Stimulated activated CD4-positive, alpha-beta T cell treated with anti-CD3 and anti-CD28 coated beads, Interleukin-4, amount 100 ng/mL, for 1 hour (primary cell): ENCODE measurements at places on chromosomes 13 and 19.
A peak's percentile ranks its signal among the peaks of the same experiment; 100 is the strongest.

- no peak for DNase-seq
Measured at GRCh38 chr19:1035998-1036621, 3.8 kb upstream of the ABCA7 start.

DNA sequence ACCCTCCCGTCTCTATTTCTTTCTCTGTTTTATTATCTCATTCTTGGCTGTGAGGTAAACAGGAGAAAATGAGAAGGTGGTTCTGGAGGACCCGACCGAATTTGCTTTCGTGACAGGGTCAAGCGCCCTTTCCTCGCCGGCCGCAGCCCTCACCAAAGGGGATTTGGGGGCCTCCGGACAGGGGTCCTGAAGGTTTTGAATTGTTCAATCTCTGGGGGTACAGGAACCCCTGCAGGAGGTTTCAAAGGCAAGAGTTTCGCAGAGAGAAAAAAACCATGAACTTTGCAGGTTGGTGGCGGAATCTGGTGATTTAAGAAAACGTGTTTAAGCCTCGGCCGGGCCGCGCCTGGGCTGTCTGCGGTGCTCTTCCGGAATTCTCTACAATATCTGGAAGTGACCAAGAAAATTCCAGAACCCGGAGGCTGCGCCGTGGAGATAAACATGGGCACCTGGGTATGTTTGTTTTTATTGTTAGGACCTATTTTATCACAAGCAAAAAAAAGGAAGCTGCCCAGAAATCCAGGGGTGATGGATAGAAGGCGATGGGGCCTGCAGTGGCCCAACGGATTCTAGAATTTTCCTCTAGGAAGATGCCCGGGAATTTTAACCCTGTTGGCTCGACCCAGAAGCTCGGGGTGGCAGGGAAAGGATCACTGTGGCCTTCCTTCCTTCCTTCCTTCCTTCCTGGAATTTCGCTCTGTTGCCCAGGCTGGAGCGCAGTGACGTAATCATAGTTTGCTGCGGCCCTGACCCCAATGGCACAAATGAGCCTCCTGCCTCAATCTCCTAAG lies 14.2 kb upstream of the PTBP1 start:
- no peak for DNase-seq

DNA sequence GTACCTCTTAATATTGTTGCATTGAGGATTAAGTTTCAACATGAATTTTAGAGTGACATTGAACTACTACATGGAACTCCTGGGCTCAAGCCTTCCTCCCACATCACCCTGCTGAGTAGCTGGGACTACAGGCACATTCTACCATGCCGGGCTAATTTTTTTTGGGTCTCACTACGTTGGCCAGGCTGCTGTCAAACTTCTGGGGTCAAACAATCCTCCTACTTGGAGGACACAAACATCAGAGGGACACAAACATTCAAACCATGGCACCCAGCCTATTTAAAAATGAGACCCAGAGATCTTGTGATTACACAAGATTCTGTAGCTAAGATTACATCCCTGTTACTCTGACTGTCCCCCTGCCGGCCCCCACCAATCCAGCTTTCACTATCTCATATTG lies 180.9 kb downstream of the KCNRG start:
- no peak for DNase-seq

DNA sequence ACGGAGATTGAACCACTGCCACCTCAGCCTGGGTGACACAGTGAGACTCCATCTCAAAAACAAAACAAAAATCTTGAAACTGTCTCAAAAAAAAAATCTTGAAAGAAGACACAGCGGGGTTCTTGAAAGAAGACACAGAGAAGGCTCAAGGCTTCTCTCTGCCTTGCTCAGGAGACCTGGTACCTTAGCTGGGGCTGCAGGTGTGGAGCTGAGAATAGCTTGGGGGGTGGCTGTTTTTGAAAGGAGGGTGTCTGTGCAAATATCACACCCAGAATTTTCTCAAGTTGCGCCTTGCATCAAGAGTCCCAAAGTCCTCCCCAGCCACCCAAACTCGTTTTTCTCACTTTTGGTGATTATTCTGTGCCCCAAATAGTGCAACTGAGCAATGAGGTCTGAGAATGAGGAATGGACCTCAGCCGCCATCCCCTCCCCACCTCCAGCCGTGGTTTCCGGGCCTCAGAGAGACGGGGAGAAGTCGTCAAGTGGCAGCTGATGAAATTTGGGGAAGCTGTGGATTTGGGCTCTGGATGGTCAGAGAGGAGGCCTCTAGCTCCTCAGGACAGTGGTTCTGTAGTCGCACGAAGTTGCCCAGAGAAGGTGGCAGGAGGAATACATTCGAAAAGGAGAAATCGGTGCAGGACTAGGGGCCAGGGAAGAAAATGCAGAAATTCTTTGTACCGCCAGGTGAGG lies 8.8 kb downstream of the S1PR2 start:
- DNase-seq = no peak

DNA sequence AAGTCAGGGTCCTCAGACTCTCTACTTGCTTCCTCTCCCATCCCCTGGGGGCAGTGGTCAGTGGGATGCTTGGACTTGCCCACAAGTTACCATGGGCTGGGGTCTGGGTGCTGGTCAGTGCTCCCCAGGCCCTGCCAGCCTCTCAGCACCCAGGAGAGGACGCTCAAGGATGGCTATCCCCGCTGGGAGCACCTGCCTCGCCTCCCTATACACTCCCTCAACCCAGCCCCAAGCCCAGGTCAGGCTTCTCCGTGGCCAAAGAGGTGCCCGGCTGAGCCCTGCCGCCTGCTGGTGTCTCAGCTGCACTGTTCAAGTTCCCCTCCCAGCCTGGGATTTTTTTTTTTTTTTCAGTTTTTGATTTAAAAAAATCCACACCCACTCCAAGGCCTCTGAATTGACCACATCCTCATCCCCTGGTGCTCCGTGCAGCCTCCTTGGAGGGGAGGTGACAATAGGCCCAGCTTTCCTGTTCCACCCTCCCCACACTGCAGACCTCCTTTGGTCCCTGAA lies 10.8 kb downstream of the F2RL3 start:
- no peak for DNase-seq

GRCh38 chr13:94129490-94129894 lies 350.0 kb downstream of the DCT start:
- DNase-seq = no peak

DNA sequence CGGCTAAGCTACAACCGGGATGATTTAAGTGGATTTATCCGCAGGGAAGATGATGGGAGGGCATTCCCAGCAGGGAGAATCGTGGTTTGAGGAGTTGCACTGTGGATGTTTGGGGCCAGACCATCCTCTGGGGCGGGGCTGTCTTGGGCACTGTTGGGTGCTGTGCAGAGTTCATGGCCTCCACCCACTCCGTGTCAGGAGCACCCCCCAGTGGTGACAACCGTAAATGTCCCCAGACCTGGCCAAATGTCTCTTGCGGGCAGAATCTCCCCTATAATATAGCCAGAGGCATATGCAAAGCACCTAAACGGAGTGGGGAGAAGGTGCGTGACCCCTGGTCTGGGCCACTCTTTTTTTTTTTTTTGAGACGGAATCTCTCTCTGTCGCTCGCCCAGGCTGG lies 40.2 kb downstream of the SMIM24 start:
- DNase-seq = peak; percentile 62

GRCh38 chr13:73870970-73871935 lies 263.0 kb downstream of the KLF12 start:
- DNase-seq = no peak

GRCh38 chr13:30338331-30338851 lies 31.0 kb upstream of the KATNAL1 start:
- no peak for DNase-seq

DNA sequence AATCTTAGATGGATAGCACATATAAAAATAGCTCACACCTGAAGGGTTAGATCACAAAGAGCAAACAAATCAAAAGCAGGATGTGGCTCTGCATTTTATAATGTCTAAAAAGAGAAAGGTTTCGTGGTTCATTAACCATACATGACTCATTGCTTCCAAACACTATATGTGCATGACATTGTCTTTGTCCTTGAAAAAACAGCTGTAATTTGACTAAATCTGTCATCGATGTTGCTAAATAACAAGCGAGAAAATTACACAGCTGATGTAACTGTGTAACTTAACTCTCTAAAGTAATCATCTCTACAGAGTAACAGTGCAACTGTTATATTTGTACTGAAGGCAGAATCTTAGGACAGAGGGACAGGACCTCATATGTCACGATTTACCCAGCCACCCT lies 383.1 kb upstream of the GPC6 start:
- no peak for DNase-seq

DNA sequence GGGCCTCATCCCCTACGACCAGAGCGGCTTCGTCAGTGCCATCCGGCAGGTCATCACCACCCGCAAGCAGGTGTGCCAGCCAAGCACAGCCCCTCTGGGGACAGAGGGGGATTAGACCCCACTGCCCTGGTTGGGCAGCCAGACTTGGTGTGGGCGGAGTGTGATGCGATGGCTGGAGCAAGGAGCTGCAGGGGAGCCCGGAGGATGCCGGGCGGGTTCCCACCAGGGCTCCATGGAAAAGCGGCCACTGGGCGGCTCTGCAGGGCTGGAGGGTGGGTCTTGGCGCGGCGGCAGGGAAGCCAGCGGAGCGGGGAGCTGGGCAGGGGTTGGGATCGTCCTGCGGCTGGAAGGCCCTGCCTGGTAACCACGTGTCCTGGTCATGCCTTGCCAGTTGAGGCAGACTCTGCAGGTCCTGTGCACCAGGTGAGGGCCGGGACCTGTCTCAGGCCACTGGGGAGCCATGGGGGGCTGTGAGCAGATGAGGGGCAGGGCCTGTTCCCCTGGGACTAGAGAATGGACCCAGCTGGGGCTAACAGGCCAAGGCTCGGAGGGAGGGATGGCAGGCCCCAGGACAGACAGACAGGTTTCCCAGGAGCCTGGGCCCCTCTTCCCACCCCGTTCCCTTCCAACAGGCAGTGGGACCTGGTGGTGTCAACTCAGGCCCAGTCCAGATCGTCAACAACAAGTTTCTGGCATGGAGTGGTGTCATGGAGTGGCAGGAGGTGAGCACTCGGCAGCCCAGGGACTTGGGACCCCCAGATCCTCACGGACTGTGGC lies 6.3 kb downstream of the PTOV1 start:
- no peak for DNase-seq

- no peak for DNase-seq
Measured at GRCh38 chr19:7845390-7846154, 15.6 kb downstream of the EVI5L start.

DNA sequence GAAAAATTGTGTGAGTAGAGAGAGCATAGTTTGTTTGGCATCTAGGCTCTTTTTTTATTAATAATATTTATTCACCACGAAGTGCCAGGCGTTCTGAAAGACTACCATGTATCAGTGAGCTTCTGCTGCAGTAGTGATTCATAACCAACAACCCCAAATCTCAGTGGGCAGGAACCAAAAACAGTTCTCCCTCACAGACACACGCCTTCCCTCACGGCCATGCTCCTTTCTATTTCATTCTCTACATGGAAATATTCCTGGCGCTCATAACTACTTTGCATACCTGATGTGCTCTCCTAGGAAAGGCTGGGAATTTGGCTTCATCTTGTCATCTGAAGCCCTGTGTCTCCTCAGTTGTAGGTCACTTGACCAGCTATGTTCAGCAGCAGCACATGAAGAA lies 26.6 kb upstream of the AMER2 start:
- no peak for DNase-seq

DNA sequence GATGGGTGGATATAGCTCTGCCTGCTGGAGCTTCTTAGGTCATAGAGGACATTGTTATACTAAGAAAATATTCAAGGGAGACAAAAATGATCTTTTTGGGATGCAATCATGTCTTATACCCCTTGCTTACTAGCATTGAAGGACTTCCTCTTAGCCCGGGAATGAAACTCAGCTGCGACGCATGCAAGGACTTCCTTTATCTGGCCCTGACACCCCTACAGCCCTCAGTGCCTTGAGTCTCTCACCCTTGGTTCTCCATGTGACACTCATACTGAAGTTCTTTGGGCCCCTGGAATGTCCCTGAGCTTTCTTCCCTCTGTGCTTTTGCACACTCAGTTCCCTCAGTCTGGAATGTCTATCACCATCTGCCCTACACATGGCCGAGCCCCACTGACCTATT lies 72.5 kb upstream of the MTIF3 start:
- no peak for DNase-seq

DNA sequence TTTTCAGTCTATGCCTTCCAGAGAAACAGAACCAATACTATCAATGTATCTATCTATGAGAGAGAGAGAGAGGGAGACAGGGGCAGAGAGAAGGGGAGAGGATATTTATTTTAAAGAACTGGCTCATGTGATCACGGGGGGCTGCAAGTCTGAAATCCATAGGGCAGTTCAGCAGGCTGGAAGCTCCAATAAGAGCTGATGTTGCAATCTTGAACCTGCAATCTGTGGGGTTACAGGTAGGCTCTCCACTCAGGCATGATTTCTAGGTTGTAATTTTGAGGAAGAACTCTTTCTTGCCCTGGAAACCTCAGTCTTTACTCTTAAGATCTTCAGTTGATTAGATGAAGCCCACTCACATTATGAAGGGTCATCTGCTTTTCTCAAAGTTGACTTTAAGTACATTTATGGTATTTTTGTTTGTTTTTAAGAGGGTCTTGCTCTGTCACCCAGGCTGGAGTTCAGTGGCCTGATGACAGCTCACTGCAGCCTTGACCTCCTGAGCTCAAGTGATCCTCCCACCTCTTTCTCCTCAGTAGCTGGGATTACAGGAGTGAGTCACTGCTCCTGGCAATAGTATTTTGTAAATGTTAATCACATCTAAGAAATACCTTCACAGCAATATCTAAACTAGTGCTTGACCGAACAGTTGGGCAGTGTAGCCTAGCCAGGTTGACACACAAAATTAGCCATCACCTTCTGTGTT lies 376.4 kb downstream of the FGF9 start:
- DNase-seq = no peak

DNA sequence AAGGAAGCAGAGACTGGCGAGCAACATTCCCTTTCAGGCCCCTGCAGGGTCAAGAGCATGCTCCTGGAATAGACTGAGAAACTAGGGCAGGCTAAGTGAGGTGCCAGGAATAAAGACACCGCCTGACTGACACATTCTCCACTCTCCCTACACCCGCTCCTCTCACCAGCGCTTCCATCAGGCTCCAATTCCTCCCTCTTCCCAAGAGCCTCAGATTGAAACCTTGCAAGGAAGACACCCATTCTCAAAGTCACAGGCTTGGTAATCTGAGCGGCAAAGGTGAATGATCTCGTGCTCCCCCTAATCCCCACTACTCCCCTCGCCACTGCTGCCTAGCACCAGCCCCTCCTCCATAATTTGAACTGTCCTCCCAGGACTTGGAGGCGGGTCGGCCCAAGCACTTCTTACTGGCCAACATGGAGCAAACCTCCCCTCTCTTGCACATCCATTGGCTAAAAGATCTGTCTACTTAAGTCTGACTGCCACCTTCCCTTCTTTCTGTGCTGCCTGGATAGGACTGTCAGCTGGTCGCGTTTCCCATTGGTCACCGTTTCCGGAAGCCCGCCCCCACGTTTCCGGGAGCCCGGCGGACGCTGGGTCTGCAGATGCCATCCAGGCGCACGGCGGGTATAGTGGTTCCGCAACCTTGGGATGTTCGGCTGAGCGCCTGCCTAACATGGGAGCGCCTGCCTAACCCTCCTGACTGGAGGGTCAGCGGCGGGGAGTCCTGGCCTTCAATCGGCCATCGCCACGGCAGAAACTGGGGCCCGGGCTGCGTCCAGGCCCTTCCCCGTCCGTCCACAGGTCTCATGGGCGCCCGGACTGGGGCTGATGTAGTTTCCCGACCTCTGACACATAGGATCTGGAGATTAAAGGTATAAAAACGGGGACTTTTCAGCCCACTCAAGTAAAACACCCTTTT lies 33.6 kb downstream of the ZNF383 start:
- peak; percentile 1 for DNase-seq
